ENCODE measurements at places on chromosomes 5 and 9.

- no peak for DNase-seq
Observed at GRCh38 chr5:147898875-147899401, 7.4 kb downstream of the C5orf46 start.

DNA sequence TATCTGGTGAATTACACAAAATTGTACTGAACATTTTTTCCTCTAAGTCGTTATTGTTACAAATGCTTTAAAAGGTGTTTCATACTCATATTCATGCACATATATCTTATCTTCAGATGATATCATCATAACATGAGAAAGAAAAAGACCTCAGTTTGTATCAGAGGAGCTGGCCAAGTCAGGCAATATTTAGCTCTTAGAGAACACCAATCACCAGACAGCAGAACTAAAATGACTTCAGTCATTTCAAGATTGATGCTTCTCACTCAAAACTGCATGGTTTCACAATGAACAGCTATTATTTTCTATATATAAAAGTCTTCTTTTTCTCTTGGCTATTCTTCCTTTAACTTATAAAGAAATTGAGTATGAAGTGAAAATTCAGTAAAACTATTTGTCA is 44.6 kb downstream of the TSSK1B start:
- DNase-seq: no peak

DNA sequence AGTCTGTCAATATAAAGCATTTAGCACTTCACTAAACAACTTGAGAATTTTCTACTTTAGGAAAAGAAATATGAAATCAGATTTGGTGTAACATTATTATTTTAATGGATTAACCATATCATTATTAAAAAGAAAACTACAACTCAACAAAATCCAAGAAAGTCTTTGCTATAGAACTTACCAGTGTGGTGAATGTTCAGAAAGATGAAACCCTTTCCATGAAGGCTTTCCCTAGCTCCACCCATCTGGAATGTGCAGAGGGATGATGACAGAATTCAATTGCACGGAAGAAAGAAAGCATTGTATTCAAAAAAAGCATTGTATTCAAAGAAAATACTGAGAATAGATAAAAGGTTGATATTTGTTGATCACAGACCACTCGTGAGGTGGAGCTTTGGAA is 328.6 kb upstream of the NUDT12 start:
- DNase-seq: no peak

DNA sequence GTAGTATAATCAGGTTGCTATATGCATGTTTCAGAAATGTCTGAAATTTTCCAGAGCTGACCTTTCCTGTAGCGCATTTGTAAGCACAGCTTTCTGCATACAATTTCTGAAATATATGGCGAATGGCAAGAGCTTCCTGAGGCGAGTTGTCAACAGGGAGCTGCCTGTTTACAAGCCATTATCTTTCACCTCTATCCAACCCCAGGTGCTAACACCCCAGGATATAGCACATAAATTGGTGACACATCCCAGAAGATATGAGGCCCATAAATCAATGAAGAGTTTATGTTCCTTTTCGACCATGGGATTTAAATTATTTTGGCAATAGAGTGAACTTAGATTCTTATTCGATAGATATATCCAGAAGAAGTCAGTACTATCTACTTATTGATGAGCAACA is 379.8 kb downstream of the KDM4C start:
- DNase-seq: no peak

Data from aorta (tissue), 5 donors.